ENCODE measurements at places on chromosomes 11 and 22.

- DNase-seq: no peak
Observed at GRCh38 chr11:68828957-68829356, 12.8 kb downstream of the CPT1A start.

DNA sequence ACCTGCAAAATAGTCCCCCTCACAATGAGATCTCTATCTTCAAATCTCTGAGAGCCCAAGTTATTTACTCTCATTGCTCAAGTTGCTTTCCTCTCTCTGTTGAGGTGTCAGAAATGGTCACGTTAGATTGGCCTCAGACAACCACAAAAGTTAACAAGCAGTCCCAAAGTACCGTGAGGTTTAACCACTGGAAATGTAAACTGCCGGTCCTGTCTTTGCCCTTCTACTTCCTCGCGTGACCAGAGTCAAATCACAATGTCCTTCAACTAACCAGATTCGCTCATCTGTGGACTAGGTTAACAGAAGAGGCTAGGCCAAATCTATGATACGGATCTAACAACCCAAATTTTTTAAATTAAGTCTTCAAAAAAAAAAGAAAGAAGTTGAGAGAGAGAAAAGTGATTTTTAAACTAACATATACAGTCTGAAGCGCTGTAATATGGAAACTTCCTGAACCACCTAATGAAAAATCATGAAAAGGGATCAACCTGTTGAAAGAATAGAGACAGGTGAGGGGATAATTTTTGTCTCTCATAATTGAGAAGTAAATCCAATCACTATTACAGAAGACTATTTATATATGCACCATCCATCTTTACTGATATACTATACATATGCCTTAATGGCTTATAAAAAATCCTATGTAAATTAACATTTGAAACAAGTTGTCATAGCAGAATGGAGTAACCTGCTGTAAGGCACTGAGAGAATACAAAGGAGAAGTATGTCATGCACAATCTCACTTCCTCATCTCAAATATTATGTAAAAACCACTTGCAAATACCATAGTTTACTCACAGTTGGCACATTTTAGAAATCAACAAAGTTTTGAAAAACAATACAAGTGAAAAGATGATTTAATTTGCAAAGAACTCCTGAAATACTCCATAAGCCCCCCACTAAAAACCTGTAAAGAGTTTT is 3.3 kb upstream of the JAML start:
- no peak for DNase-seq

- DNase-seq: no peak
Observed at GRCh38 chr11:39641751-39642150, 1817.7 kb downstream of the LRRC4C start.

DNA sequence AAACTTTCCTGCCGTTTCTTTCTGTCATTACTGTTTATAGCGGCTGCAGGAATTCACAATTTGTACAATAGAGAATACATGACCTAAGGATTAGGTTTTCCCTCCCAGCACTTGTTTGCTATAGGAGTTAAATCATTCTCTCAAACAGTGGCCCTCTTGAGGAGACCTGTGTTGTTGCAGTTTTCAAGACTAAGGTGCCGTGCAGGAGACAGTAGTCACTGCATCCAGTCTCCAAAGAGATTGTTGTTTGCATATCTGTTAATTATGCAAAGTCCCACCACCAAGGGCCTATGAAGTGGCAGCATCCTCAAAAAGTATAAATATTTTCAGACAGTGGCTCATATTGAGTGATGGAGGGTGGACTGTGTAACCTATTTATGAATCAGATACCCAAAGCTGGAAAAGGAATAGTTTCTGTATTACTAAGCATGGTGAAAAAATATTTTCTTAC is 2.3 kb downstream of the PRSS23 start:
- no peak for DNase-seq

- DNase-seq: no peak
Observed at GRCh38 chr22:46569055-46569847, 31.8 kb upstream of the CELSR1 start.

- DNase-seq: no peak
Observed at GRCh38 chr11:14315130-14315529, 43.9 kb downstream of the RRAS2 start.

- DNase-seq: no peak
Observed at GRCh38 chr22:21651521-21652009, 9.5 kb downstream of the SDF2L1 start.

GRCh38 chr22:39234867-39235687 is 9.7 kb downstream of the PDGFB start:
- DNase-seq: no peak

- no peak for DNase-seq
Observed at GRCh38 chr11:102216433-102217075, 100.7 kb upstream of the BIRC3 start.

DNA sequence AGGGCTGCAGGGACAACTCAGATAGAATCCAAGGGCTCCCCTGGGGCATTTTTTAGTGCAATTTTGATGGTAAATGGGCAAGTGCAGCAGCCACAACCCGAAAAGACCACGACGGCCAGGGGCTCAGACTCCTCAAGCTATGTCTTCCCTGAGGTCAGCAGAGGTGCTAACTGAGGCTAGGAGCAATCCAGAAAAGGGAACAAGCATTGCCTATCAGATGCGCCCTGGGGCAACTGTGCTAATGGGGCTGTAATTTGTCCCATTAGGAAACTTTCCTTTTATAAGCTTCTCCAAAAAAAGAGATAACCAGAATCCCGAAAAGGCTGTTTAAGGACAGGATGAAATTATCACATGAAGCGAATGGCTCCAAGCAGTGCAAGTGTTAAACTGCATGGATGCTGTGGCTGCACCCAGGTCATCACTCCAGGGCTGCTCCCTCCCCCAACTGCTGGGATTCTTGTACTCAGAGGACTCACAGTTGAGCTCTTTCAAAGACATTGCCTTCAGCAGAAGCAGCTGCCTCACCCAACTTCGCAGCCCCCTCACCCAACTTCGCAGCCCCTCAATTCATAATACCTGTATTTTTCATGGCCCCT is 2.8 kb upstream of the CD3E start:
- DNase-seq: no peak

DNA sequence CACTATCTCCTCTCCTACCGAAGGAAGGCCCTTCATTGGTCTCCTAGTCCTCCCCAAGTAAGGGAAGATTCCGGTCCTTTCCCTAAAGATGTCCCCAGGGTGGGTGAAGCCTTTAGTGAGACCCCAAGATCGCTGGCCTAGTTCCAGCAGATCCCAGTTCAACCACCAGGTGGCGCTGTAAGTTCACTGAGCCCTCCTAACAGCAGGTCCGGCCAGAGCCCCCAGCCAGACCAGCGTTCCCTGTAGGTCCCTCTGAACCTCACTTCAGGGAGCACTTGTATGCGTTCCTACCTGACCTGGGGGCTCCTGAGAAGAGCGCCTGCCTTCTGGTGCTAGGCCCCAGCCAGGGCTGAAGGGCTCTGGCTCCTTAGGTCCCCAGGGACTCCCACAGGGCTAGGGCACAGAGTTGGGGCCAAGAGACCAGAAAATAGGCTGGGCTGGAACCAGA is 38.1 kb downstream of the LMO1 start:
- DNase-seq: peak; percentile 52

- no peak for DNase-seq
Observed at GRCh38 chr22:18992543-18993198, 56.6 kb upstream of the PRODH start.

DNA sequence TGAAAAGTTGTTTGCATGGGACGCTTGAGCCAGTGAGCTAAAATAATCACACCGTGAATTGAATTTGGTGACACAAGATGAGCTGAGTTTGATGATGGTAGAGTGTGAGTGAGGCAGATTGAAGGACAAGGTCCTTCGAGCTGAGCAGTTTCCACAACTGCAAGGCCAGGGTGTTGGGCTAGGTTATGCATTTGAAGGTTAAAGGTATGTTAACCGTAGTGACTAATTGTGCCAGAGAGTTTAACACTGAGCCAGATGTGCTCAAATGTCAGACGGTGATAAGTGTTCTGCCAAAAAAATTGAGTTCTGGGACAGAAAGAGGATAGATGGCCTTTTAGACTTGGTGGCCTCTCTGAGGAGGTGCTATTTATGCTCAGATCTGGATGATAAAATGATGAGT is 89.5 kb downstream of the FAM83F start:
- DNase-seq: no peak

DNA sequence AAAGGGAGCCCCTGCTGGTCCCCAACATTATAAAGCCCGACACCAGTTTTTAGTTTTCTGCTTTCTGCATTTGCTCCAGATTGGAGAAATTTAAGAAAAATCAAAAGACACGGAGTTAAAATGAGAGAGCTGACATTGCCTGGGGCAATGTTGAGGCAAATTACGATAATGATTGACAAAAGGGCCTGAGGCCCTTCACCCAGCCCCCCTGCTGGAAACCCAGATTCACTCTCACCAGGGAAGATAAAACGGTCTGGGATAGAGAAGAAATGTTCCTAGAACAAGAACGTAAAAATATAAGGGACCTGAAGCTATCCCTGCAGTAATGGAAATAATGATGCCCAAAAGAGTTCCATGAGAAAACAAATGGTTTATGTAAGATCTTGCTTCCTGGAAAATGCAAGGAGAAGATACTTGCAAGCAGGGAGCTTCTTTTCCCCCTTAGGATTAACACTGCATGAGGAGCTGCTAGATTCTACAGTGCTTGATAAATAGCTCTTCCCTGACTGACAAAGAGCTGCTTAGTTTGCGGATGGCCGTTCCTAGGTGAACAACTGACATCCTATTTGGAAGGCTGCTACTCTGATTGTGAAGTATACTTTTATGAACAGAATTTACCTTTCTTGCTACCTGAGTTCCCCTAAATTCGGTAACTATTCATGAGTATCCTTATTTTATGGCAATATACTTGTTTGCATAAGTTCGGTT is 40.6 kb upstream of the GNAZ start:
- no peak for DNase-seq

All from CMK (cell line).